H9 (cell line): ENCODE measurements at places on chromosomes 2 and 18. TPM values are rescaled to one million over a fixed set of nuclear protein-coding genes. Genes with fewer than 3 reads are reported as not detected.

- DNase-seq: no peak
Measured at GRCh38 chr2:197240421-197241041, 70.0 kb downstream of the ANKRD44 start.

DNA sequence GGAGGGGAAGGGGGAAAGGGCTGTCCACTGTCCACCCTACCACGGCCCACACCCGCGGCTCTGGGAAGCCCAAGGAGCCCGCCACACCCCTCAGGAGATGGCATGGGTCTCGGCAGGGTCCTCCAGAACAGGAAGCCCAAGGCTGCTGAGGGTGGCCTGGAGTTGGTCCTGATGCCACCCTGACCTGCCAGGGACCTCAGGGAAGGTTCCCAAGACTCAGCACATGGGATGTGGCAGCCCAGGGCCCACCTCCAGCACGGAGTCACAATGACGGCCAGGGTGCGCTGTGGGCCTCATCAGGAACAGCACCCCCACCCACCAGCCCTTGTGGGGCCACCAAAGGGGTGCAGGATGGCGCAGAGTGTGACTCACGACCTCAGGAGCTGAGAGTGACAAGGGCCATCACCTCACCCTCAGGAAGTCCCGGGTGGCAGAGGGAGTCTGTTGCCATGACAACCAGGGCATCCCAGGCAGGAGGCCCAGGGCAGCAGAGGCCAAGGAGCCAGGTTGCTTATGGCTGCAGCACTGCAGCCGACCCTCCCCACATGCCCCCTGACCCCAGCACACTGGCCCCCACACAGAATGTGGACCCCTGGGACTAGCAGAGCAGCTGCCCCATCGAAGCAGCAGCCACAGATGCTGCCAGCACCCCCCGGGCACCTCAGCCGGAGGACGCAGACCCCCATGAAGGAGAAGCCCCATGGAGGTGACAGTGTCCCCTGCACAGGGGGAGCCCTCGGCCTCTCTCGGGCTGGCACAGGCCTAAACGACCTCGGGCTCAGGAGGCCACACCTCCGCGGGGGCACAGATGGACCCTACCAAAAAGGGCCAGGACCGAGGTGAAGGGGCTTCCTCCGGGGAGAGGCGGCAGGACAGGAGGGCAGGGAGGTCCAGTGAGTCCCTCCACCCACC is 34.3 kb downstream of the KIF1A start:
- no peak for DNase-seq

The PLCL1 gene
- total RNA-seq: 0.04 TPM in 1 of 2 replicates, not detected in the other

The UNC80 gene
- 0.52 and 0.77 TPM in 2 replicates for total RNA-seq

The SCN9A gene
- 1.1 and 1.3 TPM in 2 replicates for total RNA-seq

GRCh38 chr18:24734058-24734457 is 273.6 kb downstream of the HRH4 start:
- peak; percentile 46 for DNase-seq

- no peak for DNase-seq
Measured at GRCh38 chr2:38533180-38533579, 69.5 kb downstream of the HNRNPLL start.

GRCh38 chr18:59918320-59918755 is 18.5 kb downstream of the PMAIP1 start:
- peak; percentile 40 for DNase-seq

DNA sequence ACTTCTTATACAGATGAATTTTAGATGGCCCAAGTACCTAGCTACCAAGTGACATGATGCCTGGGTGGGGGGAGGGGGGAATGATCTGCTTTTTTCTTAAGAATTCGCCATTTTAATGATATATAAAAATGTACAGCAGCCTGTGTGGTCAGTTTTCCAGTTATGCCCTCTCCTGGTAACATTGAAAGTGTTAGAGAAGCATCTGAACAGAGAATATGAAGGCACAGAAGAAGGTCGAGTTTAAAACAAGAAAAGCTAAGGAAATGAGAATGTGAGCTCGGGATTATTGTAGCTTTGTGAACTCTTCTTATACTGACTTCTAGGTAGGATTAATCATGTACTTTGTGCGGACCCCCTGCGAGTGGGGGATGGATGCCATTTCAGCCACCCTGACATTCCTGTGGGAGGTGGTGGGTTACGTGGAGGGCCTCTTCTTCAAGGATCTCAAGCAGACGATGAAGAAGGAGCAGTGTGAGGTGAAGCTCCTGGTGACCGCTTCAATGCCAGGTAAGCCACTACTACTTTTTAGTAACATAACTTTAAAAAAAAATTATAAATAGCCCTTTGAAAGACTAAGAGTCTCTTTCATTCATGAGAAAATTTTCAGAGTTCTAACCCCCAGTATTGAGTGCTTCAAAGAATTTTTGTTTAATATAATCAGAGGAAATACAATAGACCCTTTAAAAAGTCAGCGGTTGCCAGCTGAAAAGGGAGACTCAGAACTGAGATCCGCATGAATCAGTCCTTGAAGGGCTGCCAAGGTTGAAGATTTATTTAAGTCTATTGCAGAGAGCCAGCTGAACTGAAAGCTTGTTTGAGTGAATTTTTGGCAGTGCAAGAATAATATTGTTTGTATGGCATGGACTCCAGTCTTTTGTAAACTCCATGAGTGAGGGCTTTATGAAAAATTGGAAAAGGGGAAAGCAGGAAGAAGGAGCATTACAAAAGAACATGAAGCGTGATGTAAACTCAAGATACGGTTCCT is 68.6 kb upstream of the RPE start:
- no peak for DNase-seq

GRCh38 chr18:73679941-73680712 is 467.5 kb downstream of the FBXO15 start:
- DNase-seq: no peak

DNA sequence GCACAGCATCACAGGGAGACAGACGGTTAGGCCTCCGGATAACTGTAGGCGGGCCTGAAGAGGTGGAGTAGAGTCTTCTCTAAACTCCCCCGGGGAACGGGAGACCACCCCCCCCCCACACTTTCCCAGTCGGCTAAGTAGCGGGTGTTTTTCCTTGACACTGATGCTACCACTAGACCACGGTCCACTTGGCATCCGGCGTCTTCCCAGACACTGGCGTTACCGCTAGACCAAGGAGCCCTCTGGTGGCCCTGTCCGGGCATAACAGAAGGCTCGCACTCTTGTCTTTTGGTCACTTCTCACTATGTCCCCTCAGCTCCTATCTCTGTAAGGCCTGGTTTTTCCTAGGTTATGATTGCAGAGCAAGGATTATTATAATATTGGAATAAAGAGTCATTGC is 25.7 kb upstream of the NCL start:
- DNase-seq: no peak

The M1AP gene
- 5.5 and 7.6 TPM in 2 replicates for total RNA-seq

The PTPRM gene
- total RNA-seq: 3.9 and 6.2 TPM in 2 replicates

The AQP4 gene
- 0.31 and 0.42 TPM in 2 replicates for total RNA-seq

The WDR43 gene
- total RNA-seq: 154 and 186 TPM in 2 replicates

DNA sequence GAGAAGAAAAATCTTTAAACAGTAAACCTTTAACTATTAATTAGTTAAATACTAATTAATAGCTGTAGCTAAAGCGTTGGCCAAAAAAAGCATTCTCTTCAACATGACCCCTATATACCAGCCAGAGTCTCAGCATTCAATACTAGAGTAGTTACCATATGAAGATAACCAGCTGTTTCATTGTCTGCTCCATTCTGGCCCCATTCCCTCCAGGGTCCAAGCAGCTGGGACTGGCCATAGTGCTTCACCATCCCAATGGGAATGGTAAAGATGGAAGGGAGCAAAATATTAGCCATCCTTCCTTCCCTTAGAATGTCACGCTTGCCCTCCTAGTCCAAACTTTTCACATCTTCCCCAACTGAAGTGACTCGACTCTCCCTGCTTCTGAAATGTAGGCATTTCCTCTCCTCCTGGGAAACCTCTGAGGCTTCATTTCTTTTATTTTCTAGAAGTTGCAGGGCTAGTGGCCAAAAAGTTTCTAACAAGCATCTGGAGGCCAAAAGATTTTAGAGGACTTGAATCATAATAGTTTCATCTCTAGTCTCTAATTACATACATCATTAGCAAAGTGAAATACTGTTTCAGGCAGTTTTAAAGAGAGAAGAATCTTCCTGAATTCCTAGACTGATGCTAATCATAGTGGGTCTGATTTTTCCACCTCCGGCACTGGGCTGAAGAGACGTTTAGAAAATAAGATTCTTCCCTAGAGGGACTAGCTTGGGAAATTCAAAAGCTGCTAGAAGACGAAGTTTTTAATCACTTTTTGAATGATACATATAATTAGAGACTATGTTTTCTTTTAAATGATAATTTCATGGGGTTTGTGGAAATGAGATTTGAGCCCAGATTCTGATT is 52.7 kb downstream of the CCDC68 start:
- DNase-seq: no peak

The STK39 gene
- 22.1 and 22.7 TPM in 2 replicates for total RNA-seq

- peak; percentile 63 for DNase-seq
Measured at GRCh38 chr2:84906900-84907714, 1.7 kb downstream of the TMSB10 start.

The SKOR2 gene
- total RNA-seq: 0.18 and 0.24 TPM in 2 replicates

- DNase-seq: no peak
Measured at GRCh38 chr2:162734866-162735265, 103.7 kb downstream of the KCNH7 start.

GRCh38 chr2:126839796-126840195 is 58.9 kb upstream of the TEX51 start:
- DNase-seq: peak; percentile 10

The POTEF gene
- total RNA-seq: 8.2 and 10.5 TPM in 2 replicates

DNA sequence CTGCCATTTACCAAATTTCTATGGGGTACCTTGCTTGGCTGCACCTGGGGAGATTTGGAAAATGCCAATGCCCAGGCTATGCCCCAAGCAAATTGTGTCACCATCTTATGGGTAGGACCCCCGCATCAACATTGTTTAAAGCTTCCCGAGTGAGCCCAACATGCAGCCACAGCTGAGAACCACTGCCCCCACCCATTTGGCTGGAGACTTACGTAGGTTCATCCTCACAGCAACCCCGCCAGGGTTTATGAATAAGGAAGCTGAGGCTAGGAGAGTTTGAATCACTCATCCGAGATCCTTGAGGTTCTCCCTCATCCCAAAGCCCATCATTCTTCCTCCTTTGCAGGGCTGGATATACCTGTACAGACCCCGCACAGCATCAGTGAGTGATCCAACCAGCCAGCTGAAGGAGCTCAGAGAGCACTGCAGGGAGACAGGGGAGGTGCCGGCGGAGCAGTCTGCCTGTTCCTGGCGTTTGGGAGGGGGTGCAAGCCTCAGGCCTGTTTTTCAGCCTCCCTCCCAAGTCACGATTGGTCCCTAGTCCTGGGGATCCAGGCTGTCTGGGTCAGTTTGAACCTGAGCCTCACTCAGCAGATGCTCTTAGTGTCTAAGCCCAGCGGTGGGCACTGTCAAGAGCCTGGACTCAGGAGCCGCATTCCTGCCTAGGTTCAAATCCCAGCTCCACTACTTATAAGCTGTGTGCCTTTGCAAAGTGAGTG is 164.9 kb downstream of the SMAD7 start:
- DNase-seq: no peak

DNA sequence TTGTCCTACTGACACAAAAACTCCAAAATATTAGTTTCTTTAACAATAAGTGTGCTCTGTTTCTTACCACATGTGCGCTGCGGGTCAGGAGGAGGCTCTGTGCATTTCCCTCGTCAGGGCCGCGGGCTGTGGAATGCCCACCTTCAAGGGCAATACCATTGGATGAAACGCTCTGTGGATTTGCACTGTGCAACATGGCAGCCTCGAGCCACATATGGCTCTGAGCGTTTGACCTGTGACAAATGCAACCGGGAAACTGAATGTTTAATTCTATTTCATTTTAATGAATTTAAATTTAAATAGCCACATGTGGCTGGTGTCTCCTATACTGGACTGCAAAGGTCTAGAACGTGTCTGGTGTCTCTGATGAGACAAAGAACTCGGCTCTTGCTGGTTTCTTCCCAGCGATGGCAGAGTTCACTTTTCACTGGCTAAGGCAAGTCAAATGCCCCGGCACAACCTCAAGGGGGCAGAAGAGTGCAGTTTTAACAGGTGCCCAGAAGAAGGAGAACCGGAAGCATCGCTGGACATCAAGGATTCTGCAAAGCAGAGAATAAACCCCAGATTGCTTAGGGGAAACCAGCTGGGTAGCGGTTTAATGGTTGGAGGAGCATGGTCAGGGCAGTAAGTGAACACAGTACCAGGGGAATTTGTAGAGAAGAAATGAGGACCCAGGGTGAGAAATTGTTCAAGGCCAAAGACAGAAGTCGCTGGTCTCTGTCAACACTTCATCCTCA is 37.0 kb upstream of the TMEM18 start:
- DNase-seq: no peak
